ENCODE measurements at places on chromosomes 7 and 10.

- DNase-seq, result peak; percentile 76
Observed at GRCh38 chr10:120460776-120461175, 3.7 kb downstream of the PLPP4 start.

DNA sequence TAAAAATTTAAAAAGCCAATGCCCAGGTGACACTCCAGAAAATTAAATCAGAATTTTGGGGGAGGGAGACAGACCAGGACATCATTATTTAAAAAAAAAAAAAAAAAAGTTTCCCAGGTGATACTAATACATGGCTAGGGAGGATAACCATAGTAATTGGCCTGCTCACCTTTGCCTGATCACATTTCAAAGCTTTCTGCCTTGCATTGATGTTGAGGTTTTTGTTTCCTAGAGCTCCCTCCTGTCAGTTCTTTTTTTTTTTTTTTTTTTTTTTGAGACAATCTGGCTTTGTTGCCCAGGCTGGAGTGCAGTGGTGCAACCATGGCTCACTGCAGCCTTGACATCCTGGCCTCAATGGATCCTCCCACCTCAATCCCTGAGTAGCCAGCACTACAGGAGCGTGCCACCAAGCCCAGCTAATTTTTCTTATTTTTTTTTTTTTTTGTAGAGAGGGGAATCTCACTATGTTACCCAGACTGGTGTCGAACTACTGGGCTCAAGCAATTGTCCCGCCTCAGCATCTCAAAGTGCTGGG, 38.1 kb downstream of the CPED1 start:
- DNase-seq, result no peak

DNA sequence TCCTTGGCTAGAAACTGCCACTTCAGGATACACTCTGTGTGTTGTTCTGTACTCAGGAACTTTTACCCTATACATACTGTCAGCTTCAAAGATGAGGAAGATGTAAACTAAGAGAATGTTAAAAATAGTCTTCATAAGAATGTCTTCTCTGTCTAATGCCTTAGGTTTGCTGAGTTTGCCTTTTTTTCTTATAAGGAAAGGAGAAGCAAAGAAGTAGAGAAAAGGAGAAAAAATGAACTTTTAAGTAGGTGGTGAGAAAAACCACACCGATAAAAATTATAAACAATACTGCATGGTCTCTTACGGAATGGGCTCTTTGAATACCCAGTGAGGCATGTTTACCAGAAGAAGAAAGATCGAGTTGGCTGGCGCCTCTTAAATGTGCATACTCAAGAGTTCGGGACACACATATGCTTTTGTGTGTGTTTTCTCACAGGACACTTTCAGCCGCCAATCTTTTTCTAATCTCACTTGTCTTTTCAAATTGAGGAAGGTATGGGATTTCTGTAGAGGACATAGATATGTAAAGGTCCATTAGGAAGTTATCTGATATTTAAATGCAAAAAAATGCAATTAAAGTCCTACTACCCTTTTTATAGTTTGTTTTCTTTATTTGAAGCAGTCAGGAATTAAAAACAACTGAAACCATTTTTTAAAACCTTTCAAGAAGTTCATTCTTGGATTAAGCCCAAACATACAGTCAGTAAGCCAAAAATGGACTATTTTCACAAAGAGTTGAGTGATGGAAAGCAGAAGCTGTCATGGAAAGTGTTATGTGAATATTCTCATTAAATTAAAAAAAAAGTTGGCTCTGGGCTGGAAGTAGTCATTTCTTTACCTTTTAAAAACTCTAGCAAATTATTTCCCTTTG, 100.6 kb upstream of the MDFIC start:
- peak; percentile 17 for DNase-seq

DNA sequence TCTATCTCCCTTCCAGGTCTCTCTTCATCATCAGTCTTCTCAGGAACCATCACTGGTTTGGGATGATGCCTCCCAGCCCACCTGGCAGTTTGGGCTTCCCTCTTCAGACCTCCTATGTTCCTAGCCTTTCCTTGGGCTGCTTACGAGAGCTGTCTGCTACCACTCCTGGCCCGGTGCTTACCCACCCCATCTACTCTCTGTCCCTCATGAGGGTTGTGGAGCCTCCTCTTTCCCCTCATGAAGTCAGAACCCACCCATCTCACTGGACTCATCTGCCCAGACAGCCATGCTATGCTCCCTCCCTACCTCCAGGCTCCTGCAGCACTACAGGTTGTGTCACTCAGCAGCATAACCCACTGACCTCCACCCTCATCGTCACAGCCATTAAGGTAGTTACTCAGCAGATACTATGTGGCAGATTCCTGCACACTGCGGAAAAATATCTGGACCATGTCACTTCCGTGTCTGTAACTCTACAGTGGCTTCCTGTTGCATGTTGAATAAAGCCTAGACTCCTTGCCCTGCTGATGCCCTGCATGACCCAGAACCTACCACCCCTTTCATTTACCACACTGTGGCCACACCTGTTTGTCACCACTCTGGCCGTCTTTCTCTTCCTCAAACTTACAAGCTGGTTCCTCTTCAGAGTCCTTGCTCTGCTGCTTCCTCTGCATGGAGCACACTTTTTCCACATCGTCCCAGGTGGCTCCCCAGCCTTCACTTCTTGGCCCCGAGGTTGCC, 2.0 kb downstream of the DBNL start:
- no peak for DNase-seq

- peak; percentile 52 for DNase-seq
Observed at GRCh38 chr10:74056050-74056818, 58.3 kb downstream of the VCL start.

DNA sequence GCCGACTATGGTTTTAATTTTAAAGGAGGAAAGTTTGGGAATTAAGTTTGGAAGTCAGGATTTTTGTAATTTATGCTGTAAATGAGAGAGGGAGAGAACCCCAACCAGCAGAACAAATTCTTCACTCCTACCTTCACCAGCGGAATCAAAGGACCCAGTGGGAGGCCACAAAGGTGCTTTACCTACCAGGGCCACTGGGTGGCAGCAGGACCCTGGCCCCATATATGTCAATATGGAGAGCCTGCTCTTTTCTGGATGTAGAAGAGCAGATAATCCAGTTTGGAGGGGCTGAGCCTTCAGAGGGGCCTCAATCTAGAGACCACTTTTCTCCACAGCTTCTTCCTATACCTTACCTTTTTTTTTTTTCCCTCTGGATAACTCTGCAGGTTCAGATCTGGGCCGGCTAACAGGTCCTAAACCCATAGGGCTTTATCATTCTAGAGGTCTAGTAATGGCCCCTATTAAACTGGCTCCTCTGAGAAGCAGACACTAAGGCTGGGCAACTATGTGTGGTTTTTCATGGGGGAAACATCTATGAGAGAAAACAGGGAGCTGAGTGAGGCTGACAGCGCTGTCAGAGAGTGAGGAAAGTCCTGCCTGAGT, 8.5 kb upstream of the SCD start:
- DNase-seq, result peak; percentile 84

- DNase-seq, result no peak
Observed at GRCh38 chr7:133003052-133003910, 78.6 kb downstream of the CHCHD3 start.

- no peak for DNase-seq
Observed at GRCh38 chr7:142359694-142360279, 101.9 kb upstream of the PRSS58 start.

GRCh38 chr10:78863140-78863905, 205.4 kb upstream of the ZMIZ1 start:
- no peak for DNase-seq

DNA sequence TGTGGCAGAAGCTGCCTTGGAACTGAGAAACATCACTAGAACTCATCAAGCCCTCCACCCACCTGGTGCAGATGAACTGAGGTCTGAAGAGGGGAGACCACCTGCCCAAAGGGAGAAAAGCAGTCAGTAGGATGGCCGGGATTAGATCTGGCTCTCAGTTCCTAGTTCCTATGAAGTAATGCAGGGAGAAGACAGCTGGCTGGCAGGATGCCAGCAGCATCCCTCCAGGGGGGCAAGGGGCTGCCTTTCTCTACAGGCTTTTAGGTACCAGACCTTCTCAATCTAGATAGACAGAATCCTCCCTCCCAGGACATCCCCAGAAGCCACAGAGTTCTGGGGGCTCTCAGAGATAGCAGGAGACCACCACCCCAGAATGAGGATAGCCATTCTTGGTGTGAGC, 7.8 kb downstream of the CRHR2 start:
- DNase-seq, result no peak

DNA sequence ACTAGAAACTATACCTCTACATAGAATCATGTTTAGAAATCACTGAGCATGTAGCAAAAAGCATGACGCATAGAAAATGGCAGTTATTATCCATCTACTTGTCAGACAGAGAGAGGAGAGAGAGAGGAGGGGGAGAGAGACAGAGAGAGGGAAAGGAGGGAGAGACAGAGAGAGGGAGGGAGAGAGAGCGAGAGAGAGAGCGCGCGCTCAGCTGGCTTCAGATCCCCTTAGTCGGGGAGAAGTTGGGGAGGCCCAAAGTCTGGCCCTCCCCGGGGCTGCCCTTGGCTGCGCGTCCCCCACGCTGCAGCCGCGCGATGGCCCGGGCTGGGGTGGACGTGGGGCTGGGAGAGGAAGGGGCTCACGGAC, 37.0 kb downstream of the CNPY1 start:
- no peak for DNase-seq

GRCh38 chr10:28177944-28178637, 124.8 kb downstream of the MPP7 start:
- DNase-seq, result peak; percentile 10

GRCh38 chr7:158087196-158087595, 500.4 kb downstream of the PTPRN2 start:
- DNase-seq, result no peak

DNA sequence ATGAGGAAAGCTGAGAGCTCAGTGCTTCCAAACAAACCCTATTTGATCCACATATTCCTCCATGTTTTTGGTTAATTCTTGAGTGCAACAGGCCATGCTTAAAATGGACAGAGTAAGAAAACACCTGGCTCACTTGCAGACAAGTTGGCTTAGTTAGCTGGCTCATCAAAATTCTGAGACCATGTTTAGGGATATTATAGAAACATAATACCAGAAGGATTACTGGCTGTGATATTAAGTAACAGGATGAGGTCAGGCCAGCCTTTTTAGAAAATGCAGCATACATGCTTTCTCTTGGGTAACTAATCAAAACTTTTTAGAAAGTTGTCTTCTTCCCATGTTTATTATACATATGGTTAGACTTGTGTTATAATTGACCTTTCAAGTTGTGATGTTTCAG, 867.2 kb upstream of the LRRTM3 start:
- DNase-seq, result no peak

- peak; percentile 15 for DNase-seq
Observed at GRCh38 chr7:137073571-137074325, 205.3 kb downstream of the CHRM2 start.

GRCh38 chr7:51175316-51175991, 141.2 kb downstream of the COBL start:
- DNase-seq, result no peak

- DNase-seq, result no peak
Observed at GRCh38 chr7:116306409-116307048, 96.2 kb downstream of the TES start.

DNA sequence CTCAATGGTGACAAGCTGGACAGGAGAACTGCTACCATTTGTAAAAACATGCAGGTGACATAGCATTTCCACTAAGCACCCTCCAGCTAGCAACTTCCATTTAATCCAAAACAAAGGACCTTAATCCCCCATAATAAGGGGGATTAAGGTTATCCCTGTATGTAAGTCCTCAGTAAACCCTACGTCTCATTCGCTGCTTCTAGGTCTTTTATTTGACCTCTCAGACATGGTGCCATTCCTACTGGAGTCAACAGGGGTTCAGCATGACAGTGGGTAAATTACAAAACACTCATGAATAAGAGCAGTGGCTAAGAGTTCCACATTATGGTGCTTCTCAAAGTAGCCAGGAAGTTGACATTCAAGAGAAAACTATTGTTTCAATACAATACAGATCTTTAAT, 121.8 kb upstream of the CAV2 start:
- no peak for DNase-seq

GRCh38 chr10:104028823-104029520, 56.7 kb downstream of the COL17A1 start:
- DNase-seq, result no peak

DNA sequence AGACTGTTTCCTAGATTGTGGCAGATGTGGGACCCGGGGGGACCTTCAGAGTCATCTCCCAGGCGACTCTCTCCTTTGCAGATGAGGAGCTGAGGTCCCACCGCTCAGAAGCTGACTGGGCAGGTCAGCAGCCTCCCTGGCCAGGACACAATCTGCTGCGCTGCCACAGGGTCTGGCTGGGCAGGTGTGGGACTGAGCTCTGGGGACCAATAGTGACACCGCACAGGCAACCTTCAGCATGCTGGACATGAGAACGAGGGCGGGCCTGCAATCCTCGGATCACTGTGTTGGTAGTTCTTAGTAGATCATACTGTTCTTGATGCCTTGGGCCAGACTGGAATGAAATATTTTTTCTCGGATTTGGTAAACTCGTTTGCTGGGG, 20.5 kb upstream of the CRYGN start:
- peak; percentile 29 for DNase-seq

- no peak for DNase-seq
Observed at GRCh38 chr10:85212526-85212925, 884.1 kb downstream of the CCSER2 start.

GRCh38 chr10:114387784-114388183, 16.5 kb downstream of the AFAP1L2 start:
- no peak for DNase-seq

DNA sequence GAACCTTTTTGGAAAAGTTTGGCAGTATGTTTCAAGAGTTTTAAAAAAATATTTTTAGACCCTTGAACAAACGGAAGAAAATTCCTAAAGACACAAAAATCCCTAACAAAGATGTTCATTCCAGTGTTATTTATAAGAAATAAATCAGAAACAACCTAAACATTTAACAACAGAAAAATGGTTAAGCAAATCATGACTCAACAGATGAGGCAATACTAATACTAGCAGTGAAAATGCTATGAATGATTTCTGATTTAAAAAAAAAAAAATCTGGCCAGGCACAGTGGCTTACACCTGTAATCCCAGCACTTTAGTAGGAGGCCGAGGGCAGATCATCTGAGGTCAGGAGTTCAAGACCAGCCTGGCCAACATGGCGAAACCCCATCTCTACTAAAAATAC, 61.0 kb downstream of the ARHGAP12 start:
- peak; percentile 36 for DNase-seq

DNA sequence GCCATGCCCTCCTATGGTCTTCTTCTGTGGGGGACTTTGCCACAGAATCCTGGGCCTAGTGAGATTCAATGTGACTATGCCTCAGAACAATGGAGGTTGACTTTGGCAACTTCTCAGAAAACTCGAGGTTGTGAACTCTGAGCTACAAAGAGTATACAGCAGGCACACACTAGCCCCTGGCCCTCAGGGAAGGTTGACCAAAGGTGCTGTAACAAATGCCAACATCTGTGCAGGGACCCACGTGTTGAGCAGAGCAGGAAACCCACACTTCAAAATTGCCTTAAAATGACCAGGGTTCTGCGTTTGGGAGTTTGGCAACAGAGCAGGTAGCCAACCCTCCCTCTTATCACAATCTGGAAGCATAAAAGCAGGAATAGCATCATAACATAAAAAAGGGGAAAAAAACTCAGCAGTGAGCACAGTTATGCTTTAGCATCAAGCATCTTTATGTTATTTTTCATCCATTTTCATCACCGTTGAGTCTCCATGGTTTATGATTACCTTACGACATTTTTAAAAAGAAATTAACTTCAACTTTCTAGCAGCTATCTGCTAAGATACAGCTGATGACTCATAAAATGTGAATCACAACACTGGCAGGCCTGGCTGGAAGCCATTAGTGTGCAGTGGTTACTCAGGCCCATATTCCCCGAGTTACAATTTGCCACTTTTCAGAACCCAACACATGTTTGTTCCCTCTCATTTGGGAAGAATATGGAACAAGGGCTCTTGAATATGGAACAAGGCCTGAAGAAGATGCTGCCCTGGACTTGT, 11.1 kb downstream of the PRLHR start:
- peak; percentile 66 for DNase-seq

All from GM03348 (cell line).